ENCODE measurements at places on chromosomes 4 and X.

GRCh38 chrX:54415534-54416350 lies 24.5 kb upstream of the TSR2 start:
- no peak for DNase-seq

- DNase-seq, result no peak
These were observed 26.7 kb downstream of the HTT-AS start for GRCh38 chr4:3047464-3048286.

- no peak for DNase-seq
These were observed 65.8 kb upstream of the PRPS1 start for GRCh38 chrX:107562482-107562881.

GRCh38 chrX:55057675-55058249 lies 17.1 kb upstream of the PAGE2B start:
- no peak for DNase-seq

DNA sequence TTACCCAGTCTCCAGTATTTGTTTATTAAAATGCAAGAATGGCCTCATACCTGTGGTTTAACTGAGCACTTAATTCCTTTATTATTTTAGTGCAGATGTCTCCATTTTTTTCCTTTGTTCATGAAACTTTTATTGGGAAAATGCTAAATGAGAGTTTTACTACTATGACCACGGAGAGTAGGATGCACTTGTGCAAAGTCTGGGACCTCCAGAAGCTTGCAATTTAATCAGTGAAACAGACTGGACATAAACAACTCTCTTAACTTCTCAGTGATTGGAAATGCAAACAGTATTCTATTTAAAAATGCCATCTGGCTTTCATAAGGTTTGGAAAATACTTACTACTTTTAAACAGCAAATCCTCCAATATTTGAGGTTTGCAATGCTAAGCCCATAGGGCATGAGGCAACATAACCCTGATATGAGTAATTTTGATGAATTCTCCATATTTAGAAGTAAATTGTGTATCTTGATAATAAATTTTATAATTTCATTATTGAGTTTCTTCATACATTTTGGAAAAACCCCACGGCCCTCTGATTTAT lies 718.7 kb upstream of the MAGEB2 start:
- DNase-seq, result no peak

- DNase-seq, result no peak
These were observed 31.2 kb downstream of the PRDM8 start for GRCh38 chr4:80228460-80228859.

- no peak for DNase-seq
These were observed 280.0 kb upstream of the EMCN start for GRCh38 chr4:100797791-100798190.

DNA sequence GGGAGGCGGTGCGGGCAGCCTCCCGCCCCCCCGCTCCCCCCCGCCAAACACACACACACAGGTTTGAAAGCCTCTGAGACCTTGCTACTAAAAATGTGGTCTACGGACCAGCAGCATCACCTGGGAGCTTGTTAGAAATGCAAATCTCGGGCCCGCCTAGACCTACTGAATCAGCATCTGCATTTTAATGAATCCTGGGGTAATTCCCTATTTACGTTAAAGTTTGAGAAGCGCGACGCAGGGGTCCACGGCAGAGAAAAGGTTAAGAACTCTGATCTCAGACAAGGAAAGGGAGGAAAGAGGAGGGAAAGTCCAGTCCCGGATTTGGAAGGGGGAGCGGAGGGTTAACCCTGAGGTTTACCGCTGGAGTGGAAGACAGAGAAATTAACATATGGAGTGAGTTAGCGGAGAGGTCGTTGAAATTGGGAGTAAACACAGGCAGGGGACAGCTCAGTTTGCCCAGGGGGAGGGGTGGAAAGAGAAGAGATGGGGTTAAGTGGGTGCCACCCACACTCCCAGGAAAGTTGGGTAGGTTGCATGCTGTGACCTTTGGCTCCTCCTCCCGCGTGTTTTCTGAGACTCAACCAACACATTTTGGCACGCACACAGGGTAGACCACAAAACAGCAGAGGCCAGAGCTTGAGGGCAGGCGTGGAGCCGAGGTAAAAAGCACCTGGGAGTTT lies 483.6 kb downstream of the BCOR start:
- DNase-seq, result peak; percentile 8

- DNase-seq, result no peak
These were observed 52.5 kb upstream of the ANTXR2 start for GRCh38 chr4:80125252-80126177.

DNA sequence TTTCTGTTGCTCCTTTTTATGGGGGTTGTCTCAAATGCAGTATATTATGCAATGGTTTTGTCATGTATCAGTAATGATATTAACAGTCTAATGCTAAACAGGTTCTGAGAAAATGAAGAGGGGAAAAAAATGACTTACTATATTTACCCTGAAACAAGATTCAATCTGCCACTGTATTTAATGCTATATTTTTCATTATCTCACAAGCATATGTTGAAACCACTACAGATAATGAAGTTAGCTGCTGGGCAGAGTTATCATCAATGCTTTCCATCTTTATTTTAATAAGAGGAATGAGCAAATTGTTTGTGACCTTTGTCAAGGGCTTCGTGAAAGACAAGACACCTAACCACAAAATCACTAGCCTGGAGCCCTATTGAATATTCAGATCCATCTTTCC lies 32.6 kb upstream of the NAA11 start:
- DNase-seq, result no peak

DNA sequence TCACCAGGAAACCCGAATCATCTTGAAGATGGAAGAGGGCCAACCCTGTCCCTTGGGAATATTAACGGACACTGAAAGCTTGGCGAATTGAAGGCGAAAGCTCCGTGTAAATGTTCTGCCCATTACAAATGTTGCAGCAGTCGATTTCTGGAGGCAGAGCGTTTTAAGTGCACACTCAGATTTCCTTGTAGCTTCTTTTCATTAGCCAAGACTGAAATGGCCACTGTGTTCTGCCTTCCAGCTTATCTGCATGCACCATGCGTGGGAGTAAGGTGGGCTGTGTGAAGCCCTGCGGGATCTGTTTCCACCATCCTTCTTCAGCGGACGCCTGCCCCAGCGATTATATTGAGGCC lies 1.3 kb downstream of the SMIM20 start:
- DNase-seq, result no peak

GRCh38 chr4:20883231-20883630 lies 183.0 kb downstream of the PACRGL start:
- DNase-seq, result no peak

- DNase-seq, result peak; percentile 85
These were observed at the start of gene IDUA for GRCh38 chr4:986879-987623. Gene IDUA (plus strand): TSS chr4:987044. CDS start chr4:987085, 41 bp downstream.

- no peak for DNase-seq
These were observed 16.1 kb downstream of the GABRA4 start for GRCh38 chr4:46977245-46977644.

DNA sequence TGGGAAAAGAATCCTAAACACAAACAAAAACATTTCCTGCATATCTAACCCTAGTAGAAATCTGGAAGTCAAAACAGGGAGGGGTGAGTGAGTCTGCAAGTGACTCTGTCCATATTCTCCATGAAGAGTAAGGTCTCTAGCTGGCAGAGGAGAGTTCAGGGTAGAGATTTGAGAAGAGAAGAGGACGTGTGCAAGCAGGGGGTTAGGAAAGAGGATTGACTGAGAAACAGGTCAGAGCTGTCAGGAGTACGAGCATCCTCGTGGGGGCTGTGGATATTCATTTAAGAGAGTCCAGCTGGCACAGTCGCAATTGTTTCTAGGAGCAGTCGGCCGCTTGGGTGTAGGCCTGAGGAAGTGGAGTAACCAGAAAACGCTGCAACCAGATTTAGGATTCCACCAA lies 27.9 kb downstream of the PROM1 start:
- no peak for DNase-seq

GRCh38 chr4:121072224-121073003 lies at the start of gene NDNF:
Gene NDNF (minus strand): TSS chr4:121072535. CDS start chr4:121045837, 26,698 bp downstream.
- DNase-seq, result no peak

- no peak for DNase-seq
These were observed 2.0 kb downstream of the CYBB start for GRCh38 chrX:37781814-37782213.

- DNase-seq, result no peak
These were observed 37.1 kb downstream of the SLC39A8 start for GRCh38 chr4:102308032-102308799.

- DNase-seq, result peak; percentile 14
These were observed 63.4 kb downstream of the NFKB1 start for GRCh38 chr4:102564399-102565059.

DNA sequence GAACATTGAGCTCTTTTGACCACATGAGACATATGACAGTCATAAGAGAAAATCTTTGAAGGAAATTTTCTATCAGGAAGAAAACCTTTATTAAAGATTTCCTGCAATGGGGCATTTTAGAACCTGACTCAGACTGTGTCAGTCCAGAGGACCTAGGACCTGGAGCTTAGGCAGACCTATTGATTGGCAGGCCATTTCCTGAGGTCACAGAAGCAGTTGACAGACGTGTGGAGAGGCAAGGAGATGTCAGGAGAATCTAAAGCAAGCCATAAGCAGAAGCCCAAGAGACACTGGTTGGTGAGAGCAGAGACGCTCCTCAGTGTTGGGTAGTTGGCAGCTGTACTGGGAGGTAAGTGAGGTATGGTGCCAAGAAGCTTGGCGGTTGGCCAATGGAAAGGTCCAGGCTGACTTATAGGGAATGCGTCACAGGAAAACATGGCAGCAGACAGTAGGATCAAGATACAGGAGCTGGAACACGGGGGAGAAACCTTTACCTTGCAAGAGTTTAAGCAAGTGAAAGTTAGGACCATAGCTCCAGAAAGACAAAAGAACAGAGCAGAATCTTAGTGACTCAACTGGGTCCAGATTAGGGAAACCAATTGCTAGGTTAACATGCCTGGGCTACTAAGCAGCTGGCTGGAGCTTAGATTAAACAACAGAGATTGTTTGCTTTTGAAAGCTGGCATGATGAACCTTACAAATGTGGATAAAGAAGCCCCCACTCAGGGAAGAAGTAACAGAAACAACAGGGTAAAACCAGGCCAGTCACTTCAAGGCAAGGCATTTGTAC lies 18.6 kb downstream of the PALLD start:
- no peak for DNase-seq

DNA sequence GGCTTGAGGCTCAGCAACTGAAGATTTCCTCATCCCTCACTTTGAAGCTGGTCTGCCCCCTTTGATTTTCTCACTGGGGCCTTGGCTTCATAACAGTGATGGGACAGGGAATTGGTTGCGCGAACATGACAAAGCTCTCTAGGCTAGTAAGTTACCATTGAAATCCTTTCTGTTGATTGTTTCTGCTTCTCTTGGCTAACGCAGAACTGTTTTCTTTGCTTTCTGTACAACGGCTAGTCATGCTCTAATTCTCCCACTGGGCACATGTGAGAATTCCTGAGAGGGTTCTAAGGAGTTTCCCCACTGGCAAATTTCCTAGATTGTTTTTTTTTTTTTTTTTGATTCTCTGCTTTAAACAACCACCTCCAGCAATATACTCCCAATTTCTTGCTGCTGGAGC lies 738.6 kb downstream of the PCDH7 start:
- no peak for DNase-seq

DNA sequence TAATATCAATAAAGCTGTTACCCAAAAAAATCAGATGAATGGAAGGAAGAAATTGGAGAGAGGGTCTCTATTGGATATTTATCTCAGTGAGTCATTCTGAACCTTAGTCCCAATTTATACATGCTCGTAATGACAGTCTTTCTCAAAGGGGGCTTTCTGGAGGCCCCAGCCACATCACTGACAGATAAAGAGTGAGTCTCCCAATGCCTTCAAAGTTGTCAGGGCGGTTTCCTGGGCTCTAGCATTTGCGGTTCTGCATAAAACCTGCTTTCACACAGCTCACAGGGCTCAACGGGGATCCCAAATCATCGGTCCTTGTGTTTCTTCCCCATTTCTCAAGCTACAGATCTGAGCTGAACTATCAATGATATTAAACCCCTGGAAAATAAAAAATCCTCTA lies 17.3 kb downstream of the TCEANC start:
- DNase-seq, result no peak

GRCh38 chr4:52846502-52846901 lies 15.6 kb upstream of the RASL11B start:
- DNase-seq, result no peak

DNA sequence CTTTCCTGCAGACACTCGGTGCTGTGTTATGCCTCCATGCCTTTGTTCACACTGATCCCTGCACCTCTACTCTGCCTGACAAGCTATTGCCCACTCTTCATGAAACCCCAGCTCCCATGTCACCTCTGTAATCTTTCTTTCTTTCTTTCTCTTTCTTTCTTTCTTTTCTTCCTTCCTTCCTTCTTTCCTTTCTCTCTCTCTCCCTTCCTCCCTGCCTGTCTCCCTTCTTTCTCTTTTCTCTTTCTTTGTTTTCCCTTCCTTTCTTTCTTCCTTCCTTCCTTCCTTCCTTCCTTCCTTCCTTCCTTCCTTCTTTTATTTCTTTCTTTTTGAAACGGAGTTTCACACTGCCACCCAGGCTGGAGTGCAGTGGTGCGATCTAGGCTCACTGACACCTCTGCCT lies 12.5 kb downstream of the GJB1 start:
- no peak for DNase-seq

DNA sequence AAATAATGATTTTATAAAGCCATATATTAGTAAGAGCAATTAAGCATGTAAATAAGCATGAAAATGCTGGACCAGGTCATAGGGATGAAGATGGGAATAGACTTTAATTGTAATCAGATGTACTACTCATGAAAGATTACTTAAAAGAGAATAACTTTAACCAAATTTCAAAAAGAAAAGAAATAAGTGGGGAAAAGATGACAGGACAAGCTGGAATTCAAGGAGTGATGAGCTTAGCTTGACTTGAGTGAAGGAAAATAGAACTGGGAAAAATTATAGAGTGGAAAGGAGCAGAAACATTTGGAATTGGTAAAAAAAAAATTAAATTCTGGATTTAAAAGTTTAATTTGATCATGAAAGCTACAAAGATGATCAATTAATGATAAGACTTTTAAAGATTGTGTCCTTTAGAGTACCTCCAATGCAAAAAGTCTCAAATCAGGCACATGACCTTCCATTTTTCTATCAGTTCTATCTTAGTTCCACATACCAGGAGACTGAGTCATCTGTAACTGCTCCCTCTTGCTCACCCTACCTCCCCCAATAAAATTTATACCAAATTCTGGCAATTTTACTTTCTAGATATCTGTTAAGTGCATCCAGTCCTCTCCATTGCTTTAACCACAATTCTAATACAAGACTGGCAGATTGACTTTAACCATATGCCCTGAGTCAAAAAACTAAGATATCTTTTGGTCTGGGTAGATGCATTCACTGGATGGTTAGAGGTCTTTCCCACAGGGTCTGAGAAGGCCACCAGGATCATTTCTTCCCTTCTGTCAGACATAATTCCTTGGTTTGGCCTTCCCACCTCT lies 56.4 kb upstream of the SLIT2 start:
- no peak for DNase-seq

- DNase-seq, result no peak
These were observed 36.0 kb upstream of the SPANXC start for GRCh38 chrX:141278306-141278705.

GRCh38 chr4:119207051-119207450 lies 5.5 kb upstream of the USP53 start:
- no peak for DNase-seq
